Activated T-cell treated with anti-CD3 and anti-CD28 coated beads, Interleukin-2, amount 50 U/mL, for 24 hours (primary cell): ENCODE measurements at places on chromosomes 6 and 20.

DNA sequence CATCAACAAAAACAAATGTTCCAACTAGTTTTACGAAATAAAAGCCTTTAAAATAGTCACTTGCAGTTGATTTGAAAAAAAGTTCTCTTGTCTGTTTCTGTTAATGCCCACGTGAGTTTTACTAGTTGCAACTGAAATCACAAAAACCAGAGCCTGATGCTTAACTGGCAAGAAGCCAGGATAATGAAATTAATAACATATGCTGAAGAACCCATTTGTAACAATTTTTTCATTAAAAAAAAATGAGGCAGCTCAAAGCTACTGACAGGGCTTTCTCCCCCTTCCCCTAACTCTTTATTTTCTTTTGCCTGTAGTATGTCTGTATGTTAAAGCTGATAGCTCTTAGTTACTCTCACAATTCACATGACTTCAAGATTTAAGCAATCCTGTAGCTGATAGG lies 132.7 kb upstream of the EYA4 start:
- DNase-seq = no peak

DNA sequence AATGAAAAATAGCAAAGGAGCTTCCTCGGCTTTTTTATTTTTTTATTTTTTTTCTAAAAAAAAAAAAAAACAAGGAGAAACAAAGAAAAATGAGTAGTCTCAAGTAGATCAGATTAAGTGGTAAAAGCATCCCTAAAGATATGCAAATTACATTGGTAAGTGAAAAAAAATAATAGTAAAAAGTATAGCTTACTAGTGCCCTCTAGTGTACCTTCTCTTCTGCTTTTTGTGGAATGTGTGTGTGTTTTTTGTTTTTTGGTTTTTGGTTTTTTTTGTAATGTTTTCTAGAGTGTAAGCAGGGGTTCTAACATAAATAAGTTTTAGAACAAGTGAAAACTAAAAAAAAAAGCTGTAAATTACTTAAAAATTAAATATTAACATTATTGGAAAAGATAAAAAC lies 1062.0 kb downstream of the HACE1 start:
- no peak for DNase-seq

DNA sequence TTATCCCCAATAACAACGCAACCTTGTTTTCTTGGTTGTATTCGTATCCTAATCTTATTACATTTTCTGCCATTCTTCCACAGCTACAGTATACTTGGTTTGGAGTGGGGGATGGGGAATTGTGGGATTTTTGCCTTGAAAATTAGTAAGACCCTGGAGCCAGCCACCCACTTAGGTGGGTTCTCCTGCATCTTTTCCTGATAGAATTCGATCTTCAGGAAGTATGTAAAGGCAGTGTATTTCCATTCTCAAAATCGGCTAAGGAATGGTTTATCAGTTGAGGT lies 1.1 kb downstream of the ITCH start:
- no peak for DNase-seq

DNA sequence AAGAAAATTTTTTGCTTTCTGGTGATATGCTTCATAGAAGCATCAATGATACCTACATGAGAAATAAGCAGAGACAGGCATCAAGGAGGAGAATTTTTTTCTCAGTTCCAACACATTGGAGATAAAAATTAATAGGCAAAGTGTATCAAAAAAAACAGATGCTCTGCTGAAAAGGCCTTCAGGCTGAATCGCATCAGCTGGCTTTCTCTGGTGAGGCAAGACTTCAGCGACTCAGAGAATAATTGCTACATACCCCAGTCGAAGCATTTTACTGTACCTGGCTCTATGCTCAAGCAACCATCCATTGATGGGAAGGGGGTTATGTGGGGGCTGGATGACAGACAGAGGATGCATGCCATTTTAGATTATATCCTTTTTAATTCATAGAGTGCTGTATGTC lies 415.1 kb downstream of the TFAP2A start:
- no peak for DNase-seq

GRCh38 chr20:58839474-58839874 lies 11.2 kb downstream of the GNAS-AS1 start:
- peak; percentile 66 for DNase-seq

GRCh38 chr6:132969196-132969595 lies 154.8 kb downstream of the RPS12 start:
- no peak for DNase-seq
